ENCODE measurements at places on chromosomes 2 and 18.
A peak's percentile ranks its signal among the peaks of the same experiment; 100 is the strongest.

DNA sequence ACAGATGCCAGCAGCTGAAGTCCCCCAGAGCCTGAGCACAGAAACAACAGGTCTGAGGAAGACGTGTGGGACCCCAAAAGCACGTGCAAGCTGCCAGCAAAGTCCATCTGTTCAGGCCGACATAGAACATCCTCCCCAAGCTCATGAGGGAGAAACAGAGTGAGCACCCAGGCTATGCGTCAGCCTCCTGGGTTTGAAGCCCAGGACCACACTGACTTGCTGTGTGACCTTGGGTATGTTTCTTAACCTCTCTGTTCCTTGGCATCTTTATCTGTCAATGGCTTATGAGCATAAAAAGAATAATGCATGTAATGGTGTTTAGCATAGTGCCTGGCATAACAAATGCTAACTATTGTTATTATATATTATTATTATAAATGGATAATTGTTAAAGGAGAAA is 40.3 kb downstream of the COL4A4 start:
- DNase-seq: no peak

GRCh38 chr2:44777537-44777936 is 164.0 kb upstream of the SIX3 start:
- peak; percentile 73 for DNase-seq

- no peak for DNase-seq
Measured at GRCh38 chr2:195051401-195051800, 605.6 kb upstream of the SLC39A10 start.

DNA sequence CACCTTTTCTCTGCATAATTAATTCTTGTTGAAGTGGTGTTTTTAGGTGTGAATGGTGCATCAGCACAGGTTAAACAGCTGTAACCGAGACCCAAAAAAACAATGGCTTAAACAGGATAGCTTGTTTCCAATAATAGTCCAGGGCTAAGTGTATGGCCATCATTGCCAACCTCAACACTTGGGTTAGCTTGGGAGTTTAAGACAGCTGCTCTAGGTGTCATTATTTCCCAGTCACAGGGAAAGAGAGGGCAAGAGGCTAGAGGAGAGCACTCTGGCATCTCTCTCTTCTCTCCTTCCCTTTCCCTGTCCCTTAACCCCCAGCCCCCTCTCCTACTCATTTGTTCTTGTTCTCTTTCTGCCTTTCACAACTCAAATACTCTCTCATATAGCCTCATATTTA is 21.1 kb downstream of the BIRC6 start:
- DNase-seq: no peak

- no peak for DNase-seq
Measured at GRCh38 chr2:52343706-52344266, 1311.9 kb upstream of the NRXN1 start.

DNA sequence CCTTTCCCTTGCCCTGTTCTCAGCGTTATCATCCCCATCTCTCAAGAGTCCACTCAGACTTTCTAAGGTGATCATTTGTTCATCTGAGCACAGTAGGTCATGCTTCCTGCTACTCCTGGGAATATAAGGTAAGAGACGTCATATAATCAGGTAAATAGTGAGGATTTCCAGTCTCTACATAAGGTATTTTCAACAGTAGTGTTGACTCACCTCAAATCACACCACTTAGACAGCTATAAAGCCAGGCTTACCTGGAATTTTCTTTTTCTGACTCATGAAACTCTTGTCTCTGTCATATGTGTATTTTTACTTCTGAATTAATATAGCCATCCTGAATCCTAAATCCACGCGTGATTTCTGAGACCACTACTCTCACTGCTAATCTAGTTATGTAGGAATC is 443.2 kb downstream of the ARHGAP15 start:
- no peak for DNase-seq

Data from brain (organoid and tissue), 16 donors.